Stimulated activated CD4-positive, alpha-beta T cell treated with anti-CD3 and anti-CD28 coated beads, Interleukin-4, amount 100 ng/mL, for 24 hours (primary cell): ENCODE measurements at places on chromosomes 1 and 21.
A peak's percentile ranks its signal among the peaks of the same experiment; 100 is the strongest.

DNA sequence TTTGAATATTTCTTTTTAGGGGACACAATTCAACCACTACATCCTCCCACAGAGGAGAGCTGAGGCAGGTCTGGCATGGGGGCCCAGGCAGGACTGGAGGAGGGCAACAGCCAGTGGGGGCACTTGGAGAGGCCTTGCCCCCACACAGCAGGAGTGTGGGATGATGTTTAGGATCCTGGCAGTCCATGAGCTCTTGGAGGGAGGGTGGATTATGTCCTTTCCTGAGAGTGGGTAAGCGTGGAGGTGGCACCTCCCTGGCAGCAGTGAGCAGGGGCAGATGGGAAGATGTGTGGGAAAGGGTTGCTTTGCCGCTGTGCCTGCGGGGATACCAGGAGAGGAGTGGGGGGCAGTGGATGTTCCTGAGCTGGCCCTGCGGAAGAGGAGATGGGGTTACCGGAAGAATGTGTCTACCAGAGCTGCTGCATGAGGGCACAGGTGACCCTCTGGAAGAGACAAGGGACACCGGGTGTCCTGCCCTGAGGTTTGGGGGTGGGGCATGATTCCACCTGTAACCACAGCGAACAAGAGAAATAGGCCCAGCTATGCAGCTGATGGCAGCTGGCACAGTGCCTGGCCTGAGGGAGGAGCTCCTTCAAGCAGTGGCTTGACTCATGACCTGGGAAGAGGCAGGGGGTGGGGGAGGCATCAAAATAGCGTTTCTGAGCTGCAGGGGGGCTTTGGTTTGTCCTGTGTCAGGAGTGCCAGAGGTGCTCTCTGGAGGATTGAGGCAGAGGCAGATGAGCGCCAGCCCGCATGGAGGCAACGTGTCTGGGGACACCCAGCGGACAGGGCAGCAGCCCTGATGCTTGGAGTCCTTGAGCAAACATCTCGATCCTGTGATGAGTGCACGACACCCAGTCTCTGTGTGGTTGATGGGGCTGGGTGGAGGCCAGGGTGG is 123.9 kb upstream of the TMPRSS2 start:
- no peak for DNase-seq

- no peak for DNase-seq
Observed at GRCh38 chr1:4170548-4171340, 270.7 kb upstream of the C1orf174 start.

DNA sequence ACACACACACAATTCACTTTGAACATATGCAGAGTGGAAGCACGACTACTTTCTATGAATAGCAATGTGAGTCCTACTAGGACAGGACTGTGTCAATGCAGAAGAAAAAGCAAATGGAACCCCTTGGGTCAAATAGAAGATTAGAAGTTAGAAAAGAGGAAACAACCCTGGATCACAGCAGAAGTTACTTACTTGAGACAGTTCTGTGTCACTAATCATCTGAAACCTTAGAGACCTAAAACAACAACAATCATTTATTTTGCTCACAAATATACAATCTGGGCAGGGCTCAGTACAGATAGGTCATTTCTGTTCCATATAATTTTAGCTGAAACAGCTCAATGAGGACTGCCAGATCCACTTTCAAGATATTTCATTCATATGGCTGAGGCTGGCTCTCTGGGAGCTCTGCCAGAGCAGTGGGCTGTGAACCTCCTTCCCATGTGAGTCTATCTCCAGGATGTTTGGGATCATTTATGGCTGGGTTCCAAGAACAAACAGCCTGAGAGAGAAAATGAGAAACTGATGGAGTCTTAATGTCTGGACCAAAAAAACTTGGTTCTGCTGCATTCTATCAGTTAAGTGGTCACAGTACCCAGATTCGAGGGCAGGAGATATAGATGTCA is 42.5 kb upstream of the IL10 start:
- DNase-seq, result no peak

DNA sequence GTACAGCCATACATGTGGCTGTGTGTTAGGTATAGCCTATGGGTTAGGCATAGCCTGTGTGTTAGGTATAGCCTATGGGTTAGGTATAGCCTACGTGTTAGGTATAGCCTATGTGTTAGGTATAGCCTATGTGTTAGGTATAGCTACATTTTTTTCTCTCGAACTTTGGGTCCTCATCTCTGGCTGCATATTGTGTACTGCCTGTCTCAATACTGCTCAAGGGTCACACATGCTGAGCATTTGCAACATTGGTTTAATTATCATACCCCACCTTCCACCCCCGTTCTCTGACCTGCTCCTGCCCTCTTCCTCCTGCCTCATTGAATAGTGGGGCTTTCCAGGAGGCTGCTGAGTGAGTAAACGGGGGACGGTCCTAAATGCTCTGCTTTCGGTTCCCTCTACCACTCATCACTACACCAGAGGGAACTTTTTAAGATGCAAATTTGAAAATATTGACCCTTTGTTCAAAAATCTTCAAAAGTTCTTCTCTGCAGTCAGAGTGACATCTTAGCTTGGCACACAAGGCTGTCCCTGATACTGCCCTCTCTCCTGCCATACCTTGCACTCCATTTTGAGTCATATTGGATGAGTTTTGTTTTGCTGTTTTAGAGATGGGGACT is 17.8 kb downstream of the OR2B11 start:
- DNase-seq, result no peak

GRCh38 chr1:47262787-47263413 is 30.9 kb upstream of the TAL1 start:
- DNase-seq, result peak; percentile 40

GRCh38 chr1:165228676-165229075 is 127.8 kb downstream of the LMX1A start:
- DNase-seq, result no peak

DNA sequence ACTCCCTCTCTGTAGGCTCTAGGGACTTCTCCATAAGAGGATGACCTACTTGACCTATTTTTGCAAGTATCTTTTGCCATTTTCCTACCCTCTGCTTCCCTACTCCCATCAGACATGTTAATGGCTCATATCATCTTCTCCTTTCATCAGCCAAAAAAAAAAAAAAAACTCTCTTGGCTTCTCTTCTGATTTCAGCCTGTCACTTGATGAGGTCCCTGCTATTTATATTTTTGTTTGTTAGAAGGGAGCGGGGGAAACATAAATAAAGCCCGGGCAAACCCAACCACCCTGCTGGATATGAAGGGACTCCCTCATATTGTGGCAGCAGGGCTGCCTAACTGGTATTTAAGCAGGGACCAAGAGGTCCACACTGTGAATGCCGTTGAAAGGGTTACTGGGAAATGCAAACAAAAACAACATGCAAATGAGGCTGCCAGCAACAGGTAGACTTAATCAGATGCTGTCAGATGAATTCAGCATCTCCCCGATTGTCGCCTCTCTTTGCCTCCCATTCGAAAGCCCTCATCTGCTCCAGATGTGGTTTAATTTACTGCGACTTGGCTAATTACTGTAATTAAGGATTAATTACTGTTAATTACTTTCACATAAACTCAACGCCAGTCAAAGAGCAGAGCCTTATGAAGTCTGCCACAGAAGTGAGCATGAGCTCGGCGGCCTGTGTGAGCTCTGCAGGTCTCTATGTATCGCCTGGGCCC is 172.3 kb downstream of the PBX1 start:
- DNase-seq, result no peak

DNA sequence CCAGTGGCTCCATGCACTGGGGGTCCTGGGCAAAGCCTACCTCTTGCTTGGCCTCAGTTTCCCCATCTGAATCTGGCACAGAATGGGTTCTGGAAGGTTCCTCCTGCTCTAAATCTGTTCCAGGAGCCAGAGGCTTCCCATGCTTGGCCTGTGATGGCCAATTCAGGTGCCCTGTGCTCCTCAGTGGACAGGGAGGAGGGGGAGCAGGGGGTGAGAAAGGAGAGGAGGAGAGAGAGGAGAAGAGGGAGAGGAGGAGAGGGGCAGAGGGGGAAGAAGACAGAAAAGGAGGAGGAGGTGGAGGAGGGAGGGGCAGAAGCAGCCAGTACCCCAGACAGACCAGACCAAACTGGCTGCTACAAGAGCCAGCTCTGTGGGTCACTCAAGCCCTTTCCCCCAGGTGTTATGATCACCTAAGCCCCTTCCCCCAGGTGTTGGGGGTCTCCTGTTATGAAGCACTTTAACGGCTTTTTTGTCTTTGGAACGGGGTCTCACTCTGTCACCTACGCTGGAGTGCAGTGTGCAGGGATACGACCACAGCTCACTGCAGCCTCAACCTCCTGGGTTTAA is 43.7 kb downstream of the TRIM11 start:
- DNase-seq, result no peak

- no peak for DNase-seq
Observed at GRCh38 chr1:3340548-3341235, 113.8 kb upstream of the ARHGEF16 start.

- DNase-seq, result no peak
Observed at GRCh38 chr1:91606546-91607078, 106.0 kb downstream of the CDC7 start.

- no peak for DNase-seq
Observed at GRCh38 chr1:10181154-10181553, 29.2 kb upstream of the KIF1B start.

DNA sequence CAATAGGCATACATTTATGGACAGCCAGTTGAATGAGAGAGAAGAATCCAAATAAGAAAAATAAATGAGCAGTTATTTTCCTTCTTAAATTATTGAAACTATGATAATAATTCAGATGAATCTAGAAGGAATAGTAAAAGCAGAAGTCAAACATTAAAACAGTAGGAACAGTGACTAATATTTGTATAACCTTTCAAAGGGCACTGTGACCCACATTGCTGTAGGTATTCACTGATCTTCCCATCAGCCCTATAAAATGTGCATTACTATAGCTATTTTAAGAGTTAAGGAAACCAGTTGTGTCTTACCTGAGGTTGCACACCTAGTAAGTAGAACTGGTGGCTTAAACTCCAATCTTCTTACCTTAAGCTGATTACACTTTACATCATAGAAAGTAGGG is 102.8 kb upstream of the ARTN start:
- DNase-seq, result no peak

GRCh38 chr21:19981938-19982337 is 1016.3 kb upstream of the NCAM2 start:
- no peak for DNase-seq

DNA sequence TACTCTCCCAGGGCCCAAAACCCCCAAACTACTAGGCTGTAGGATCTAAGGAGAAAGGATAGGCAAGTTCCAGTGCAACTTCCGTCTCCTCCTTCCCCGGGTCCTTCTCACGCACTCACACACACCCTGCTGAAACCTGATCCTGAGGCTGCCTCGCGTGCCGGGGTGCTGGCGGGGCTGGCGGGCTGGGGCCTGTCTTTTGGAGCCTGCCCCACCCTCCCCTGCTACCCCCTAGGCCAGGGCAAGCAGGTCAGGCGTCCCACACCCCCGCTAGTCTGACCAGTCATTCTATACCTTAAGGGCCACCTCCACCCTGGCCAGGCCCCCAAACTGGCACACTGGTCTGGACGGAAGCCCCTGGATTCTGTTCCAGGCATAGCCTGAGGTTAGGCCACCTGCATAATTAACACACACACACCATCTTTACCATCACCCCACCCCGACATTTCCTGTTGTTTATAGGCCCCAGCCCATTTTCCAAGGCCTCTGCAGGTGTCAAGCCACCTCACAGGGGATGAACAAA is 48.3 kb upstream of the ARTN start:
- no peak for DNase-seq

DNA sequence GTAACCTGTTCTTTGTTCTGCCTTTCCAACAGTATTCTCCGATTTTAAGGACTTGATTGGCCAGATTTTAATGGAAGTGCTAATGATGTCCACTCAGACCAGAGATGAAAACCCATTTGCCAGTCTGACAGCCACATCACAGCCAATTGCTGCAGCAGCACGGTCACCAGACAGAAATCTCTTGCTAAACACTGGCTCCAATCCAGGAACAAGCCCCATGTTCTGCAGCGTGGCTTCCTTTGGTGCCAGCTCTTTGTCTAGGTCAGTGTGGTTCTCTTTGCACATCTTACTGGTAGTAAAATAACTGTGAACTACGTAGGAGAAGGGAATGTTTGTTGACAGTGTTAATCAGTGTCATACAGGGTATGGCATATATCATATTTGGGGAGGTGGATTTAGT is 72.7 kb downstream of the UBE4B start:
- no peak for DNase-seq
